ENCODE measurements at places on chromosomes 2 and 18.

- DNase-seq: no peak
Measured at GRCh38 chr2:223822818-223823217, 14.6 kb downstream of the AP1S3 start.

DNA sequence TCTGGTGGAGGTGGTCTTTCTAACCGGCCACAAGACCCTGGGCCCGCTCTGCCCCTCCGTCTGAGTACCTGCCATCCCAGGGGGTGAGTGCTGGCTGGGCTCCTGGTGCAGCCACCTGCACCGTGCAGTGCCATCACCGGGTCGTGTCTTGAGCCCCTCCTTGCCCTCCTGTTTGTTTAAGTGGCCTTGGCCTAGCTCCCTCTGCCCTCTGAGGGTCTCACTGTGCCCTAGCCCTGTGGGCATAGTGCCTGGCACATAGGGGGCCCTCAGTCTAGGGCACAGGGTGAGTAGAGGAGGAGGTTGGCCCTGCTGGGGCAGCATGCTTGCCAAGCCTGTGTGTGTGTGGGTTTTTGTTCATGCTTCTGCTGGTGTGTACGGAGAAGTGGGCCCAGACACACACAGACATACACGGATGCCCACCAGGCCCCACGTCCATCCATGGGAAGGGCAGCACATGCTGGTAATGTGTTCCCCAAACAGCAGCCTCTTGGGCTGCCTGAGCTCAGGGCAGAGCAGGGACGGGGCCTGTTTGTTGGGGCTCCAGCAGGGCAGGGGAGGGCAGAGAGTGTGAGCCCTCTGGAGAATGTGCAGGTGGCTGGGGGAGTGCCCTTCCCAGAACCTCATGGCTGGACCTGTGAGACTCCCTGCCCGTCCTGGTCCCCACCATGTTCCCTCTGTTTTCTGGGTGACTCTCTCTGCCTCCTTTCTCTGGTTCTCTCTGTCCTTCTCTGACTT lies 94.6 kb downstream of the GLI2 start:
- DNase-seq: no peak

GRCh38 chr2:18588049-18588448 lies 1.3 kb downstream of the NT5C1B start:
- no peak for DNase-seq

- DNase-seq: no peak
Measured at GRCh38 chr18:11985586-11985985, 4.3 kb downstream of the IMPA2 start.

DNA sequence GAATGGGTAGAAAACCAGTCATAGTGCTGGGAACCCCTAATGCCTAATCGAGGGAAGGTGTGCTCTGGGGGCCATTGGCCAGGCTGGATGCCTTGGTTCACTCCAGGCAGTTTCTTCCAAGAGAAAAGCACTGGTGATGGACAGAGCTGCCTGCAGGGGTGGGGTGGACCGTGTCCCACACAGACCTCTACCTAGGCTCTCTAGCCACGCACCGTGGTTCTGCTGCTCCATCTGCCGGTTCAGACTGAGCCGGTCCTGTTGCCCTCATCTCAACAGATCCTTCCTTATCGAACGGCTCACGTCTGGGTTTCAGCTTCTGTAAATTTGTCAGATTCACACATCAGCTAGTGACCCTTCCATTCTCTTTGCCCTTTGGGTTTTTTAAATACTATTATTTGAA lies 46.4 kb downstream of the RALB start:
- DNase-seq: no peak

DNA sequence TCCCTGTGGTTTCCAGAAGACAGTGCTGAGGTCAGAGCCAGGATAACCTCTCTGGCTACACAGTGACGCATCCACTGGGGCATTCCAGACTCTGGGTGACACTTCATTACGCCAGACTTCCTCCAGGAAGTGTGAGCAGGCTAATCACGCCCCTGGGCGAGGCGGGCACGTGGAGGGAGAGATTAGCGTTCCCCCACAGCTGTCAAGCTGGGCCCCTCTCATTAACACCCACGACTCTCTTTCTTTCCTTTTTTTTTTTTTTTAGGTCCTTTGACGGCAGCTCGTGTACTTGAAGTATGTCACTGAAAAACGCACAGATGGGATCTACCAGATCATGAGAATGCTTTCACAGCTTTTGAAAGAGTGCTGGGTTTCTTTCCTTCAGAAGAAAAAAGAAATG lies 274.6 kb downstream of the AFF3 start:
- no peak for DNase-seq

GRCh38 chr2:178115271-178115670 lies 3.0 kb downstream of the RBM45 start:
- DNase-seq: no peak

DNA sequence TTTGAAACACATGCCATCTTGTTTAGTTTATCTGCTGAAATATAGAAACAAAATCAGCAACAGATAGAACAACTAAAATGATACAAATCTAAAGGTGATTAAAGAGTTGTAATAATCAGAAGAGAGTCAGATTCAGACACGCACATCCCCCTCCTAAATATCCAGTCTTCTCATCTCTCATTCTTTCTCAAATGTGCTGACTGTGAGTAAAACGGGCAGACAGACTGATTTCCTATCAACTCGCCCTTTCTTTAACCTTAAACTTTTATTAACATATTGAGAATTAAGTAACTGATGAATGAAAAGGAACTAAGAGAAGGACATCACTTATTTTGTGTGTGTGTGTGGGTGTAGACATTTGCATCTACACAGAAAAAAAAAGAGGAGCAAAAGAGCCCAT lies 34.6 kb upstream of the SPP2 start:
- no peak for DNase-seq

- DNase-seq: no peak
Measured at GRCh38 chr18:10379522-10379921, 74.9 kb upstream of the APCDD1 start.

GRCh38 chr2:206875701-206876100 lies 63.6 kb upstream of the CPO start:
- DNase-seq: no peak

DNA sequence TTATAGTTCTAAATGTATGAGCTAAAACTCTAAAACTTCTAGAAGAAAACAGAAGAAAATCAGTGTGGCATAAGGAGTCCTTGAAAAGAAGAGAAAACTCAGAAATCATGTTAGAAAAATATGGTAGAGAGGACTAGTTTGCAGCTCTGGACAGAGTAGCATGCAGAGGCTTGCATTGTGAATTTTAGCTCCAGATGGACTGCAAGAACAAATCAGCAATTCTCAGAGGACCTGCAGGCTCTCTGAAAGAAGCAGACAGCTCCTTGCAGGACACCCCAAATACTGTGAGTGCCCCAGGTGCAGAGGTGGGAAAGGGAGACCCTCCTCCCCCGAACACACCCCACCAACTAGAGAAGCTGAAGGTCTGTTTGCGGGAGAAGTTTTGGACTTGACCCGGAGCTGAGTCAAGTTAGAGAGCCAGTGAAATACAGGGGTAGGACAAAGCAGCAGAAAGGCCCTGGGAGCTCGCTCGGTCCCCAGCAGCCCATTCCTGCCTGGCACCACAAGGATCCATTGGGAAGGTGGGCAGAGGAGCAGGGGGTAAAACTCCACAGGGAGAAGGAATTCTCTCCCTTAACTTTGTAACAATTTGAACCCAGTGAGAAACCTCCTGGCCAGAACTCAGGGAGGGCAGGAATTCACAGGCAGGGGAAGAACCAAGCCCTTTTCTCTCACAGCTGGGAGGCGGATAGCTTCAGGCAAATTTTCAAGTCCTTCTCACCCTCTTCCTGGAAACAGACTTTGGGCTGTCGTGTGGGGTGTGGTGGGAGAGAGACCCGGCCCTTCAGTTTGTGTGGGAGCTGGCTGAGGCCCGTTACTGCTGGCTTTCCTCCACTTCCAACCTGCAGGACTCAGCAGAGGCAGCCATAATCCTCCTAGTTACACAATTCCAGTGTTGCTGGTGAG lies 216.2 kb upstream of the SLC35G4 start:
- peak; percentile 47 for DNase-seq

DNA sequence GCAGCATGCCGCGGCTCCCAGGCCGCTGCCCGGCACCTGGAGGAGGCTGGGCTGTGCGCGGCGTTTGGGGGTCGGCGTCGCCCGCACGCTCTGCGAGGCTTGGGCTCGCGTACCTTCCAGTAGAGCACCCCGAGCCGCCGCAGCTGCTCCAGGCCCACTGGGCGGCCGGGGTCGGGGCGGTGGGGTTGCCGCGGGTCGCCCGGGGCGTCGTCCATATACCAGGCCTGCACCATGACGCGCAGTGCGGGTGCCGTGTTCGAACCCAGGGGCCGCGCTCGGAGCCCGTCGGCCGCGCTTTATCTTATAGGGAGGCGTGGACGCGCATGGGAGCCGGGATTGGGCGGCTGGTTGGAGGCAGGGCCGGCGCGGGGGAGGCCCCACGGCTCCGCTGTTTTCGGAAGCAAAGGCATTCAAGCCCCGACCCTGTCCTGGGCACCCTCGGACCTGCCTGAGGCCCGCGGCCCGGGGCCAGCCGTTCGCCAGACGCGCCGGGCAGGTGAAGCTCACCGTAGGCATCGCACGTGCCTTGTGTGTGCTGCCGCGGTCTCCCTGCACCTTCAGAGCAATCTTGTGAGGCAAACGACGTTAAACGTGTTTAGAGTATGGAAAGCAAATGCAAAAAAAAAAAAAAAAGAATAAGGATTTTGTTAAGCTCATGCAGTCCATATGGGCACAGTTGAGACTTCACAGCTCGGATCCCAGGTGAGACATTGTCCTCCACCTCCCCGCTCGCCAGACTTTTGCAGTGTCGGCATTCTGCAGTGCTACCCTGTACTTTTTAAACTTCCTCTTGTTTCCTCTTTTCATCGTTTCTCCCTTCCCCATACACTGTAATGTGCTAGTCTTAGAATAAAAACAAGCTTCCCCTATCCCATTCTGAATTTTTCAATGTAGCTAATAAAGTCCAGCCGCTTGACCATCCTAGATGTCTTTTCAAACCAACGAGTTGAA lies at the start of gene ADI1:
Gene ADI1, minus strand, starts transcription at position 277 of the 951 bp plus-strand sequence. Its CDS starts 44 bp downstream, at position 233.
- DNase-seq: peak; percentile 36

DNA sequence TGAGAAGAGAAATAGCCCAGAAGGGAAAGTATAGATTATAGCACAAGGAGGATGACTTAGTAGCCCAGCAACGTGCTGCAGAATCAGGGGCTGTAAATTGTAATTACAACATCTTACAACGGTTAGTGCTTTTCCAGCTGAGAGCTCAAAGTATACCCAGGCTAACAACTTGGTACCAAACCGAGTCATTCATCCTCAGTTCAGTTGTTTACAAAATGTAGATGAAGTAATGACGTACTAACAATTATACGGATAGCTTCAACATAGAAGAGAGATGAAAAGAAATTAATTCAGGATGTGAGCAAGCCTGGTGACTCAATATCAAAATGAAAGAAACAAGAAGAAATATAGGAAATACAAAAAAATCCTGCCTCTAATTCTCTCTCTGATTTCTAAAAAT lies 99.2 kb downstream of the DYNAP start:
- DNase-seq: no peak

- no peak for DNase-seq
Measured at GRCh38 chr2:153373510-153374279, 104.9 kb downstream of the RPRM start.

DNA sequence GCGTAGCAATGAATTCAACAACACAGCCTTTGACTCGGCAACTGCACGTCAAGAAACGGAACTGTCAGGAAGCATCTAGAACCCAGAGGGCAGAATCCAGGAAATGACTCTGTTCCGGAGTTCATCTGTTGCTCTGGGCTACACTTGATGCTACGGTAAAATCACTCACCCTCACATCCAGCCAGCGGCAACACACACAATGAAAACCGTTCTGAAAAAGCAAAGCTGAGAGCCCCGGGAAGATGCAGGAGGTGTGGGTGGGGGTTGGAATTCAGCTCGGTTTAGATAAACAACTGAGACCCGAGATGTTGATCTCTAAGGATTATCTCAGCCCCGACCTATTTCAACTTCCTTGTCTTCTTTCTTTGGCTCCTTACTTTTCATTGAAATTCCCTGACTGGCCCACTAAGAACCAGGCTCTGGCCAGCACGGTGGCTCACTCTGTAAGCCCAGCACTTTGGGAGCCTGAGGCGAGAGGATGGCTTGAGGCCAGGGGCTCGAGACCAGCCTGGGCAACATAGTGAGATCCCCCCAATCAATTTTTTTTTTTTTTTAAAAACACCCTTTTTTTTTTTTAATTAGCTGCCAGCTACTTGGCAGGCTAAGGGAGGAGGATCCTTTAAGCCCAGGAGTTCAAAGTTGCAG lies 13.3 kb upstream of the RAB17 start:
- DNase-seq: no peak

GRCh38 chr2:216195565-216196029 lies 86.4 kb downstream of the XRCC5 start:
- DNase-seq: no peak

- no peak for DNase-seq
Measured at GRCh38 chr2:172342611-172343010, 84.8 kb upstream of the ITGA6 start.

DNA sequence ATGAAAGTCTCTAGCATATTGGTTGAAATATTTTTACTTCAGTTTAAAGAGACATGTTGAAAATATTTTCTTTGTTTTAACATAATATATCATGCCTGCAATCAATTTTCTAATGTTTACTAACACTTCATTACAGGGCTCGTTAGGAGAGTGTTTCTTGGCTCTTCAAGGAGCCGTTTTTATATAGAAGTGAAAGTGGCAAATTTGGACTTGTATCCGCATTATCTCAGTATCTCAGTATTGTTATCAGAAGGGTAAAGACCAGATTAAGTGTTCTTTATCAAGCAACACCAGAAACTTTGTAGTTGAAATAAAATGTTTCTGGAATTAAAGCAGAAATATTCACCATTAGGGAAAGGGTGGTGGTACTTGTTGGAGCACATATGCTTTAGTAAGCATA lies 97.8 kb downstream of the BABAM2 start:
- no peak for DNase-seq

DNA sequence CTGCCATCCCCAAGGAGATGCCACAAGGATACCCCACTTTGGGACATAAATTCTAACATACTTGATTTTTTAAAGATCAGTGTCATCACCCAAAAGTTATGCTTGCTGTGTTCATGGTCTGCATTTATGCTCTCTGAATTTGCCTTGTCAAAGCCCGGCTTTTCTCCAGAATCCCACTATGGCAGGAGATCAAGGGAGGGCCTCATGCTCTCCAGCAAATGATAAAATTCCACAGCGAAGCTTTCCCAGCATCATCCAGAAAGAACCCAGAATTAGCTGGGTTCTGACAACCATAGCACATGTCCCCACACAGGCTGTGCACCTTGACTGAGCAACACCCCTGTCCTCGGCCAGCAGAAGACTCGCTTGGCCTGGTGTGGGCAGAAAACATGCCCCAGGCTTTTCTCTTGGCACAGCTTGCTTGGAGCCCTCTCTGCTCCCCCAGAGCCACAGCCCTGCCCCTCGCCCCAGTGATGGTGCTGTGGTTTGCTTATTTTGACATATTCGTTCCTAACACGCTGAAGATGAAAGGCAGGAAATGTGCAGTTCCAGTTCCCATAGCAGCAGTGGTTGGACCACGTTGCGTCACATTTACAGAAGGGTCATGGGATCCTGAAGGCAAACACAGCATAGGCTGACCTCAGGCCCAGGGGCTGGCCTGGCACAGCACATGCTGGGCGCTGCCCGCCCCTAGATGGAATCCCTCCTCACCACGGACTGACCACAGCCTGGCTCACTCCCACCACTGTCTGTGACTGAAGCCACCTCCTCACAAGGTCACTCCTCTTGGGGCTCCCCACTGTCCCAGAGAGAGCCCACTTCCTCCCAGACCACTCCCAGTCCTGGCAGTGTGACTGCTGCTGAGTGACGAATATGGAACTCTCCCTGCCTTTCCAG lies 14.1 kb upstream of the CHRNA1 start:
- DNase-seq: no peak

All from DMS 273 treated with DMSO at 0.1 percent for 48 hours (cell line).